Motor neuron (in vitro differentiated cells): ENCODE measurements at places on chromosomes 7 and 10. TPM values are rescaled to one million over a fixed set of nuclear protein-coding genes. Genes with fewer than 3 reads are reported as not detected.

GRCh38 chr7:5381071-5381772 is 42.4 kb downstream of the TNRC18 start:
- ATAC-seq, result no peak

Gene C10orf71
- total RNA-seq, result 0.04 and 0.14 TPM in 2 replicates

DNA sequence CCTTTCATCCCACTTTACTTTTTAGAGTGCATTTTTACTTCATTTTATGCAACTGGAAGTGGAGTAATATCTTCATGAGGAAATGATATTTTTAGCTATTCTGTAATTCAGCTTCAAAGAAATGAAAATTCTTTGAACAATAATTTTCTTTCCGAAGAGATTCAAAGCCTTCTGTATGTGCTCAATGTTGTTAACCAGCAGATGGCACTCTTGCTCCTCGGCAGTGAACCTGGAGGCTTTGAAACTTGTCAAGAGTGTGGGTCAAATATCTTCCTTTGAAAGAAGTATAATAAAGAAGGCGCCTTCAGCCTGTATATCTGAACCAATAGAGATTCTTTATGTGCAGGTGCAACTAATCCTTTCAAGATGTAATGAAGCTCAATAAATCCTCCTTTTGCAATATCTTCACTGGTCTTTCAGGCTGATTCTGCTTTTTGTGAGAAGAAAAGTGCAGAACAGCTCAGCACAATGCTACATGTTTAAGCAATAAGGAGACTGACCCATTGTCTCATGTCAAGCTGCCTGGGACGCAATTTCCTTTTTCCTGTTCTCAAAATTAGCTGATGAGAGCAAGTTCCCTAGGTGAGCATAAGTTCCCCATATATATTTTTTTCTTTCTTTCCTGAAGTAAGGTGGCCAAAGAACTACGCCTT is 258.4 kb downstream of the SEMA3A start:
- ATAC-seq, result peak; percentile 75

Gene DEPP1
- total RNA-seq, result 14.2 and 15.7 TPM in 2 replicates

- ATAC-seq, result no peak
Observed at GRCh38 chr10:7218968-7219367, 191.9 kb downstream of the SFMBT2 start.

Gene AASS
- total RNA-seq, result 35.8 and 53.3 TPM in 2 replicates

DNA sequence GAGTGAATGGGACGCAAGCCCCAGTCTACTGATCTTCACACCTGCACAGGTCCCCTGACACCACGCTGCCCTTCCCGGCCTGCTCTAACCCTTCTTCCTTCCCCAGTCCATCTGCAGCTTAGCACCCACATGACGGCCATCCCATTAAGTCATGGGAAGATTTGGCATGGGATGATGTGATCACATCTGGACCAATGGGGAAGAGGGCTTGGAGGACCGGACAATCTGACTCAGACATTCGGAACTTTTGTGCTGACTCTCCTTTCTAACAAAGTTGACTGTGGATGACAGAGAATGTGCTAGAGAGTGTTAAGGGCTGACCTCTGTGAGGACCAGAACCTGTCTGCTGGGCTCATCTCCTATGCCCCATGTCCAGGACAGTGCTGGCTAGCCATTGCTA is 15.6 kb downstream of the CXCL12 start:
- no peak for ATAC-seq

DNA sequence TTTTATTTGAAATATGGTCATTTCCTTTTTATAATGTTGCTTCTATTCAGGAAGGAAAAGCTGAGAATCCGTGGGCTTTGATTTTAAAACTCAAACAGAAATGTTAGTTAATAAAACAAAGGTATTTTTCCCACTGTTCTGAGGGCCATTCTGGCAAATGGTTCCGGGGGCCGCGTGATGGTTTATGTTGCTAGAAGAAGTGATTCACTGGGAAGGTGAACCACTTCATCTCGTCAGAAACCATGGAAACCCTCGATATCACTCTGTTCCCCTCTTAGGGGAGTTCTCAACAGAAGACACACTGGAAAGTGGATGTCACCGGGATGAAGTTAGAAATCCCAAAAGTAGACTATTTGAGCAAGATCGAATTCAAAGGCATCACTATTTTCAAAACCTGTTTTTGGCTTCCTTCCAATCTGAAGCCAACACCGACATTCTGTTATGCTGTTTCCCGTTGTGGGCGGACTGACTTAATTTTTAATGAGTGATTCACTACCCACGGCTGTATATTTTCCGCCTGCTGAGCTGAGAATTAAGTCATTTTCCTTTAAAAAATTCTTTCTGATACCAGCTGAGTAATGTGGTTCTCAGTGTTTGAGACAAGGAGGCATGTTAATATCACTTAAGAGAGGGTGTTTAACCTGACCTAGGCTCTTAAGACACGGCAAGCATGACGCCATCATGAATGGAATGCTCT is 84.1 kb downstream of the PTPRE start:
- peak; percentile 27 for ATAC-seq
